ENCODE measurements at places on chromosomes 16 and 17.
A peak's percentile ranks its signal among the peaks of the same experiment; 100 is the strongest.

GRCh38 chr17:27525836-27526603 lies 69.8 kb downstream of the KSR1 start:
- DNase-seq: no peak

GRCh38 chr16:12083631-12084030 lies 107.1 kb downstream of the SNX29 start:
- DNase-seq: no peak

DNA sequence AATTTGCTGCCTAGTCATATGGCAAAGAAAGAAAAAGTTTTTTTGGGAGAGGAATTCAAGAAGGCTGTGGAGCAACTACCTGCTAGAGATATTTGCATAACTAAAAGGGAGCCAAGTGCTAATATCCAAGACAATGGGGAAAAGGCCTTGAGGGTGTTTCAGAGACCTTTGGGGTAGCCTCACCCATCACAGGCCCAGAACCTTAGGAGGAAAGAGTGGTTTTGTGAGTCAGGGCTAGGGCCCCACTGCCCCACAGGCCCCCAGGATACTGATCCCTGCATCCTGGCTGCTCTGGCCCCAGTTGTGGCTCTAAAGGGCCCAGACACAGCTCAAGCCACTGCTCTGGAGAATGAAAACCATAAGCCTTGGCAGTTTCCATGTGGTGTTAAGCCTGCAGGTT lies 41.9 kb upstream of the SDK2 start:
- no peak for DNase-seq

GRCh38 chr17:59676716-59677115 lies 30.5 kb downstream of the PTRH2 start:
- DNase-seq: peak; percentile 32

- DNase-seq: no peak
These were observed 44.1 kb downstream of the CFDP1 start for GRCh38 chr16:75389096-75389690.

DNA sequence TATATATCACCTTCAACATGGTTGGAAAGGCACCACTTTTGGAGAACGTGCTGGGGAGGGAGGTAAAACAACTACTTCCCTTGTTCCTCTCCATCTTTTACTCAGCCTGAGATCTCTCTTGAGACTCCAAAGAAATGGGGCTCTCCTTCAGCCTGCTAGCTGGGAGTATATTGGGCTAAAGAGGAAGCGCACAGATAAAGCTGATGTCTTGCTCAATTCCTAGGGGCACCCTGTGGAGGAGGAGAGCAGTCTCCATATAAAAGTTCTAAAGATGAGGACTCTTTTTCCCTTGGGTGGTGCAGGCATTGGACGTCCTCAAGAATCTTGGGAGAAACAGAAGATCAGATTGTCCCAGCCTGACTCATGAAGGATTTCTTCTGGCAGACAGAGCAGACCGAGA lies 4.6 kb upstream of the ETV4 start:
- no peak for DNase-seq
